ENCODE measurements at places on chromosomes 5 and 9.

- no peak for DNase-seq
These were observed 32.3 kb upstream of the SPATA31E1 start for GRCh38 chr9:87850391-87850790.

GRCh38 chr5:16799796-16800195, 136.3 kb downstream of the MYO10 start:
- no peak for DNase-seq

GRCh38 chr5:179901462-179901861, 6.2 kb downstream of the TBC1D9B start:
- no peak for DNase-seq

DNA sequence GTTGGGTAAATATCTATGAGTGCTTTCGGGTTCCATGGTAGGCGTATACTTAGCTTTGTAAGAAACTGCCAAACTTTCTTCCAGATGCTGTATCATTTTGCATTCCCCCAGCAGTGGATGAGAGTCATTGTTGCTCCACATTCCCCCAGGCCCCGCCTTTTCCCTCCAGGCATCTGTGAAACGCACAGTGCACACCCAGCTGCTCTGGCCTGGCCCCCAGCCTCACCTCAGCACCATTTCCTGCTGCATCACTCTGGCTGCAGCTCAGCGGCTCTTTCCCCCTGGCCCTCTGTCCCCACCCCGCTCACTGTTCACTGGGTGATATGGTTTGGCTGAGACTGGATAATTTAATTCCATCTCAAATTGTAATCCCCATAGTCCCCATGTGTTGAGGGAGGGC, 76.6 kb upstream of the SPTLC1 start:
- DNase-seq, result no peak

DNA sequence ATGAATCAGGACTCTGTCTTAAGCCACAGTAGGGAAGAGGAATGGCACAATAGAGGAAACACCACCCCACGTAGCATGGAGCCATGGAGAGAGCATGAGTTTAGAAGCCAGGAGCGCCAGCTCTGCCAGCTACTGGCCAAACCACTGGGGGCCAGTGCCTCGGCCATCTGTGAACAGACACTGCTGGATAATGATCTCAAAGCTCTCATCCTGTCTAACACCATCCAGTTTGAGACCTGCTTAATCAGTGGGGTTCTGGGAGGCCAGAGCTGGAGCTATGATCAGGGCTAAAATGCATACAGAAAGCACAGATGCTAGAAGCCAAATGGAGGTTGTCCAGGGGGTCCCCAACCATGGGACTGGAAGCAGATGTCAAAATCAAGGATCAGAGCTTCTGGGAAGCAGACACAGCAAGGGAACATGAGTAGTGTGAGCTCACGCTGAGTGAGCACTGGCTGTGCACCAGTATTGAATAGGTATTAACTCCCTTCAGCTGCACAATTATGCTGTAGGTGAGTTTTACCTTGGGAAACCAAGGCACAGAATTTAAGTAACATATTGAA, 92.7 kb downstream of the KCNIP1 start:
- DNase-seq, result no peak

DNA sequence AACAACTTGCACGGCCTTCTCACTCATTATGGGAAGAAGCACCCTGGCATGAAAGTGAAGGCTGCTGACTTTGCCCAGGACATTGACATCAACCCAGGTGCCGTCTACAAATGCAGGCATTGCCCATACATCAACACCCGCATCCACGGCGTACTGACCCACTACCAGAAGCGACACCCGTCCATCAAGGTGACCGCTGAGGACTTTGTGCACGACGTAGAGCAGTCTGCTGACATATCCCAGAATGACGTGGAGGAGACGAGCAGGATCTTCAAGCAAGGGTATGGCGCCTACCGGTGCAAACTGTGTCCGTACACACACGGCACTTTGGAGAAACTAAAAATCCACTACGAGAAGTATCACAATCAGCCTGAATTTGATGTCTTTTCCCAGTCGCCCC, 65.4 kb downstream of the ZNF462 start:
- DNase-seq, result no peak

DNA sequence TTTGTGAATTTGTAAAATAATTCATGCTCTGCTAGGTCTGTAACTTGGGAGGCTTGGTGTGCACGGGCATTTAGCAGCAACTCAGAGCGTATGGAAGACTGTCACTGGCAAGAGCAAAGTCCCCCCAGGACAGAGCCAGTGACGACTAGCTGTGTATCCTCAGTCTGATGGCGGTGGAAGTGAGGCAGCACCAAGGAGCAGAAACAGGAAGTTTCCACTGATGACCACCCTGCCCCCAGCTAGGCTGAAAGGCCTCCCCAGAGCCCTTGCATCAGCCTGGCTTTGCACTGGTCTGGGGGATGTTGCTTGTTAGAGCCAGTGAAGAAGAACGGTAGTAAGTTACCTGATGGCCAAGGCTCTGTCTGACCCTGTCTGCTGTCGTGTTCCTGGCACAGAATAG, 66.8 kb upstream of the ABL1 start:
- DNase-seq, result no peak

- no peak for DNase-seq
These were observed 22.8 kb upstream of the NDST1 start for GRCh38 chr5:150484964-150485692.

GRCh38 chr5:122429545-122430318, 117.7 kb downstream of the SNCAIP start:
- no peak for DNase-seq

DNA sequence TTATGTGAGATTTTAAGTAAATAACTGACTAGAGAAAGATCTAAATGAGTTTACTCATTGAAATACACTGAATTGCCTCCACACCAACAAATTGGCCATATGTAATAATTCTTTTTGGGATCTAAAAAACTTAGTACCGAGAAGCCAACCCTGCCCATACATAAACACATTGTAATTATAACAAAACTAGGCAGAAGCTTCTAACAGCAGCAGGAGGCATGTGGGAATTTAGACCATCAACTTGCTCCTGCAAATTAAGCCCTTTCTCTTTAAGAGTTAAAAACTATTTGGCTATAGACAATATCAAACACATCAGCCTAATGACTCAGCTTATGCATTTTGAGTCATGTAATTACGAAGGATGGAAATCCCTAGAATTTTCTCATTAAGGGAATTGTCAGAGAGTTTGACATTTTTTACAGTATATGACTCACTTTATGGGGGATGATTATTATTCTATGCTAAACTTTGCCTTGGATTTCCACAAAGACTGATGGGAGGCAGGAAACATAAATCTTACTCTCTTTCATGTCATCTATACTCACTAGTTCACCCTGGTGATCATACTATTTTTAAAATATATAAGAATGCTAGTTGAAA, 1.0 kb downstream of the IL7R start:
- DNase-seq, result no peak

GRCh38 chr5:22663134-22663533, 190.0 kb downstream of the CDH12 start:
- DNase-seq, result no peak

DNA sequence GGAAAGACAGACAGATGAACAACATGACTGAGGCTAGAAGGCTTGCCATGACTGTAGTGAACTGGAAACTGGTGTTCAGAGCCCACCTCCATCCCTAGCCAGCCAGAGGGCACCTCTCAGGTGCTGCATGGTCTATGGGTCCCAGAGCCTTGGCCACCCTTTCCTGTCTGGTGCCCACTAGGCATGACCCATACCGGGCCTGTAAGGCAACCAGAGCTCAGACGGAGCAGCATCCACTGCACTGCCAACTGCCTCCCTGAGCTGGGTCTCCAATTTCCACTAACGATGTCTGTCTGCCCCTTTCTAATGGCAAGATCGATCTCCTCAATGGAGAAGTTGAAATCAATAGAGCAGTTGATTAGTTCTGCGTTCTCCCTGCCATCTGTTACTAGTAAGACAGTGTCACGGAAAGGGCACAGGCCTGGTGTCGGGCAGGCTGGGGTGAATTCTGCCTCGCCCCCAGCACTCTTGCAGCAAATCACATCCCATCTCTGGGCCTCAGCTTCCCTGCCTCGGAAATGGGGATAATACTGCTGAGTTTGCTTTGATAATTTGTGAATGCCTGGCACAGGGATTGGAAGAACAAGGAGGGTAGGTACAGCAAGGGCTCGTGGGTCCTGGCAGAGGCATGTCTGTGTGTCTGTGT, 172.3 kb upstream of the MVB12B start:
- DNase-seq, result no peak

DNA sequence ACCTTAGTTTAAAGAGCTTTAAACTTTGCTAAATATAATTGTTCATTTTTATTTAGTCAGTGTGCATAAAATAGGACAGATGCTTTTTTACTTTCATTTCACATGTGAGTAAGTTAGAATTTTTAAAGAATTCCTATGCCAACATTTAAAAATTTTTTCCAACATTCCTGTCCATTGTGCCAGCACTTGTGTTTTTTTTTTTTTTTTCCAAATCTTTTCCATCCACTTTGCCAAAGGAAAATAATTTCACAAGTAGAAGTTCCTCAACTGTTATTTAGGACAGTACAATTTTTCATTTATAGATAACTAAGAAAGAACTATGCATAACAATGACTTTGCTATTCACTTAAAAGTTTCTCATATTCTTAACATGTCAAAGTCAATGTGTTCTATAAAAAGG, 189.5 kb downstream of the ADAMTS6 start:
- no peak for DNase-seq
